ENCODE measurements at places on chromosomes 7 and 10. TPM values are rescaled to one million over a fixed set of nuclear protein-coding genes. Genes with fewer than 3 reads are reported as not detected.
A peak's percentile ranks its signal among the peaks of the same experiment; 100 is the strongest.

Gene NKX2-3
- total RNA-seq: 33.1 TPM

Gene PCDH15
- total RNA-seq: 0.71 TPM

Gene NKX6-2
- total RNA-seq: not detected

GRCh38 chr10:98528805-98529183 is 82.1 kb upstream of the HPS1 start:
- DNase-seq: no peak

- DNase-seq: peak; percentile 95
Measured at GRCh38 chr10:33005322-33006301, 47.6 kb upstream of the ITGB1 start.

DNA sequence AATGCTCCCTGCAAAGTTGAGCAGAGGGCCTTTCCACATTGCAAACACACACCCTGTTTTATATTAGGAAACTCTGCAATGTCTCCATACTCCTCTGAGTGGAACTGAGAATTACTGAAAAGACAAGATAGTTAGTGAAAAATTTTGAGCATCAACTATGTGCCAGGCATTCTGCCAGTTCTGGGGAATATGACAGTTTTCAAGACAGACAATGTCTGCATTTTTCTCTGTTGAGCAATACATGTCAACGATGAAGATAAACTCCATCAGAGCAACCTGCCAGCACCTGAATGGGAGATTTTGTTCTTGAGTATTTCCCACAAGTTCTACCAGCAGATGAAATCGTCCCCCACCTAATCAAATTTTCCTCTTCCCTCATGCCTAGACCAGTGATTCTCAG is 203.4 kb upstream of the BMPER start:
- no peak for DNase-seq

- DNase-seq: no peak
Measured at GRCh38 chr10:58672845-58673244, 160.2 kb downstream of the BICC1 start.

- no peak for DNase-seq
Measured at GRCh38 chr10:99756159-99756558, 24.1 kb downstream of the CUTC start.

DNA sequence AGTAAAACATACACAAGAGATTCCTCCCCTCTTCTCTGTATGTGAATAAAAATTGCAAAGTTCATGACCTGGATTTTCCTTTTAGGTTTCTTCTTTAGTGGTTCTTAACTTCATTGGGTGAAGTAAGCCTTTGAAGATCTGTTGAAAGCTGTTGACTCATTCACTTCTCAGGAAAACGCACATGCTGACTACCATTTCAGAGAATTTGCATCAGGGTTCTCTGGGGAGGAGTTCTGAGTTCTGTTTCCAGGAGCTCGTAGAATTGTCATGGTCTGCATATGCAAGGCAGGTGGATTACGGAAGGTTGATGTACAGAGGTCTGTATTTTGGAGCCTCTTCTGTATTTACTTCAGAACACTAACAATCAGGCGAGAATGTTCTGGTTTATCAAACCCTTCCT is 962 bp upstream of the SLC26A4 start:
- DNase-seq: no peak

Gene FANK1
- total RNA-seq: not detected

DNA sequence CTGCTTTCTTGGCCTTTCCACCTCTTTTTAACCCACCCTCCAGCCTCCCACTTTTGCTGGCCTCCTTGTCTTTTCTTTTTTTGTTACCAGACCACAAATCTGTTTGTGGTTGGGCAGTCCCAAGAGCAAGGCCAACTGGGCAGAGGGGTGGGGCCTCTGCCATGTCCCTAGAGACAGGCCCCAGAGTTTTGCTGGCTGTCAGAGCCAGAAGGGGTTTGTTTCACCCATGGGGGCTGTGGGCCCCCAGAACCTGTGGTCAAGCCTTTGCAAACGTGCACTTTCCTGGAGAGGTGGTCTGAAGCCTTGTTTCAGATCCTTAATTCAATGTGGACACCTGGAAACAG is 10.3 kb downstream of the ZMIZ1 start:
- DNase-seq: no peak

Gene EBF3
- 4.8 TPM for total RNA-seq

- DNase-seq: no peak
Measured at GRCh38 chr7:113486548-113486947, 368.2 kb upstream of the SMIM30 start.

Gene LIPJ
- total RNA-seq: 0.16 TPM

GRCh38 chr7:33114976-33115375 is 5.8 kb upstream of the RP9 start:
- DNase-seq: no peak

- DNase-seq: no peak
Measured at GRCh38 chr10:110340816-110341215, 36.1 kb upstream of the SMNDC1 start.

DNA sequence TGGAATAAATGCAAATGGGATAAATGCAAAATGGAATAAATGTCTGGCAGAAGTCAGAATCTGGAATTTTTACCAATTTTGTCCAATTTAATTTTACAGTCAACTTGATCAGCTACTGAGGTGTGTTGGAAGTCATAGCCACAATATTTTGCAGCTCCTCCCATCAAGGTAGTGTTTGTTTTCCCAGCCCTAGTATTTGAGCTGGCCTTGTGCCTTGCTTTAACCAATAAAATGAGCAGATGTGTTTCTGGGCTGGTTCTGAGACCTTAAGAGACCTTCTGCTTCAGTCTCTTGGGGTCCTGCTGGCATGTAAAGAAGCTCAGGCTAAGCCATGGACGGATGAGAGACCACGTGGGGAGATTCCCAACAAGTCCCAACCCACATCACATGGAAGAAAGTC is 42.7 kb upstream of the RSBN1L start:
- DNase-seq: no peak

GRCh38 chr7:121202125-121202524 is 126.7 kb upstream of the WNT16 start:
- no peak for DNase-seq

- no peak for DNase-seq
Measured at GRCh38 chr7:150322833-150323681, at the start of the genes ACTR3C and LRRC61. ACTR3C (minus strand) TSS chr7:150323545; CDS start chr7:150295296, 28,249 bp downstream. LRRC61 (plus strand) TSS chr7:150323355; CDS start chr7:150336862, 13,507 bp downstream.

- no peak for DNase-seq
Measured at GRCh38 chr7:69871213-69871885, 273.1 kb downstream of the AUTS2 start.

DNA sequence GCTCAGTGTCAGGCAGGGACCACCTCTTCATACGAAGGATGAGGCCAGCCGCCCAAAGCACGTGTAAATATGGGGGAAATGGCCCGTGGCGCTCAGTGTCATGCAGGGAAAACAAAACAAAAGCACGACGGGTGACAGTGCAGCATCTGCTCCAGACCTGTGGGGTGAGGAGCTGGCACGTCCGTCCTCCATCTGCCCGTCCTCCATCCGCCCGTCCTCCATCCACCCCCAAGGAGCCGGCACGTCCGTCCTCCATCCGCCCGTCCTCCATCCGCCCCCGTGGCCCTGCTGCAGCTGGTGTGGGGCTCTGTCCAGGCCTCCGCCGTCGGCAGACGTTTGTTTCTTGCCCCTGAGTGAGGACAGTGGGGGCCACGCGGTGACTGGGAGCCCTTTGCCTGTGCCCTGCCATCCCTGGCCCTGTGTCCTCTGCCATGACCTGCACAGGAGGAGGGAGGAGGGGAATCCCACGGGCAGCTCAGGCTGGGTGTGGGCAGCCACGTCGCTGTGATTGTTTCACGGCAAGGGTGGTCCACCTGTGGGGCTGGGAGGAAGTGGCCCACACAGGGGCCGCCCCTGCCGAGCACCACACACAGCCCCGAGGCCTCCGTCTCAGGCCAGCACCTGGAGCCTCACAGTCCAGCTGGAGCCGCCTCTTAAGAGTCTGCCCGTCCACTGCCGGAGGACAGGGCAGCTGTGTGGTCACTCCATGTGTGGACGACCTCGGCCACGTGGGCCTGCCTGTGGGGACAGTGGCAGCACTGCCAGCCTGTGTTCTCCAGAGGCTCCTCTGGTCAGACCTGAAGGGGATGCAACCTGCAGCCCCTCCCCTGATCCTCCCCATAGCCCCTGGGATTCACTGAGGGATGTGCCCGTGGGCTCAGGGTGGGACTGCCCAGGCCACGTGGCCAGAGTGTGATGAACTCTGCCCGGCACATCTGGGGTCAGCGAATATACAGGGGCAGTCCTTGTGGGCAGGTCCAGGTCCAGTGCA is 38.2 kb upstream of the DPYSL4 start:
- peak; percentile 54 for DNase-seq

- DNase-seq: no peak
Measured at GRCh38 chr7:132743974-132744373, 167.7 kb upstream of the PLXNA4 start.

All from sigmoid colon (tissue), 7 donors.